ENCODE measurements at places on chromosomes 6 and 20. TPM values are rescaled to one million over a fixed set of nuclear protein-coding genes. Genes with fewer than 3 reads are reported as not detected.

Gene MRAP2
- total RNA-seq = 1.4 TPM

- DNase-seq = no peak
- peak overlapping the region; percentile 67 for H3K4me3 ChIP-seq
- H3K27me3 ChIP-seq = no peaks in the 10 kb centered on the region
Observed at GRCh38 chr6:111750753-111751673, 122.2 kb downstream of the FYN start.

Gene BHLHE23
- not detected for total RNA-seq

DNA sequence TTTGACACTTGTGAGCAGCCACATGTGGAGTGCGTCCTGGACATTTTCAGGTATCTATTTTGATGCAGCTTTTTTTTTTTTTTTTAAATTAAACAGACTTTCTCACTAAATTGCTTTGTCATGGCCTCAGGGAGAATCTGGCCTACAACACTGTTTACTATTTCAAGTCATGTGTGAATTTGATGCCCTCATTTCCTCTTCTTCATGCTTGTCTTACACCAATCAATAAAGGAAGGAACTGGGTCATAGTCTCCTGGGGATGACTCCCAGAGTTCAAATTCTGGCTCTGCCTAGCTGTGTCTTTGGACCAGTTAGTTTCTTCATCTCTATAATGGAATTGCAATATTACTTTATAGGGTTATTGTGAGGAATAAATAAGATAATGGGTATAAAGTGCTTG lies 554.1 kb downstream of the PRKN start:
- no peak for DNase-seq
- peaks cover 11% of the 10 kb centered on the region for H3K4me1 ChIP-seq
- H3K4me3 ChIP-seq = no peak overlapping the region
- H3K36me3 ChIP-seq = no peaks in the 10 kb centered on the region
- H3K27ac ChIP-seq = no peak overlapping the region

Gene BPI
- not detected for total RNA-seq

Gene NRSN1
- total RNA-seq = 0.54 TPM

DNA sequence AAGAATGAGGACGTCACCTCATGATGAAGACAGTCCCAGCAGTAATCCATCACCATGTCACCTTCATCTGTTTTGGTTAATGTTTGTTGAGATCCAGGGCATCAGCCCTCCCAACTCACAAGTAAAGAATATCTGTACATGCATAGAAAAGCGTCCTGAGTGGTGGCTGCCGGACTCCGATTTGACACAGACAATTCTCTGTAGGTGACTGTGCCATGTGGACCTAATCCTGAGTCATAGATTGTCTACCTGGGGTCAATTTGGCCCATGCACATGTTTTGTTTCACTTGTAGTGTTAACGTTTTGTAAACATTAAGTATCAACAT lies 168.4 kb upstream of the UST start:
- H3K27me3 ChIP-seq = no peaks in the 10 kb centered on the region
- DNase-seq = no peak
- H3K36me3 ChIP-seq = peaks cover under 1% of the 10 kb centered on the region
- no peak overlapping the region for H3K4me3 ChIP-seq
- no peak overlapping the region for H3K27ac ChIP-seq

Gene CDH4
- 7.8 TPM for total RNA-seq

DNA sequence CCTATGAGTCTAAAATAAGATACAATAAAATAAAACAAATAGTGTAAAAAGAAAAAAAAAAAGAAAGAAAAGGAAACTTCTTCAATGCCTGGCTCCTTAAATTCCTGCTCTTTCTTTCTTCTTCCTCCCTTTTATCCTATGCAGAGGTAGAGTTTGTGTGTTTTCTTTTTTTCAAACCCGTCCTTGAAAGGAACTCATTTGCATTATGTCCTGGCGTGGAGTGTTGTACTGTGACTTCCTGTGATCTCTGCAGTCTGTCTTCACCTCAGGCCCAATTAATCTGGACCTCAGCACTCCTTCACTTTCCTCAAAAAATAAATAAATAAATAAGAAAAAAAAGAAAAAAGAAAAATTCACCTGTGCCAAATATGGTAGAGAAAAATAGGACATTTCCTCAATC lies 541.9 kb upstream of the SPTLC3 start:
- H3K27me3 ChIP-seq = no peaks in the 10 kb centered on the region
- no peaks in the 10 kb centered on the region for H3K36me3 ChIP-seq
- H3K4me3 ChIP-seq = no peak overlapping the region
- no peak overlapping the region for H3K27ac ChIP-seq
- no peak for DNase-seq

GRCh38 chr20:19784511-19785172 lies 26.6 kb downstream of the RIN2 start:
- H3K4me3 ChIP-seq = peak overlapping the region; percentile 2
- no peaks in the 10 kb centered on the region for H3K27me3 ChIP-seq
- H3K4me1 ChIP-seq = peaks cover 28% of the 10 kb centered on the region
- H3K27ac ChIP-seq = peak overlapping the region; percentile 73

- H3K4me1 ChIP-seq = no peaks in the 10 kb centered on the region
- DNase-seq = no peak
- H3K4me3 ChIP-seq = no peak overlapping the region
- no peak overlapping the region for H3K27ac ChIP-seq
- H3K36me3 ChIP-seq = no peaks in the 10 kb centered on the region
- no peaks in the 10 kb centered on the region for H3K27me3 ChIP-seq
Observed at GRCh38 chr20:5674176-5674660, 76.0 kb upstream of the SHLD1 start.

DNA sequence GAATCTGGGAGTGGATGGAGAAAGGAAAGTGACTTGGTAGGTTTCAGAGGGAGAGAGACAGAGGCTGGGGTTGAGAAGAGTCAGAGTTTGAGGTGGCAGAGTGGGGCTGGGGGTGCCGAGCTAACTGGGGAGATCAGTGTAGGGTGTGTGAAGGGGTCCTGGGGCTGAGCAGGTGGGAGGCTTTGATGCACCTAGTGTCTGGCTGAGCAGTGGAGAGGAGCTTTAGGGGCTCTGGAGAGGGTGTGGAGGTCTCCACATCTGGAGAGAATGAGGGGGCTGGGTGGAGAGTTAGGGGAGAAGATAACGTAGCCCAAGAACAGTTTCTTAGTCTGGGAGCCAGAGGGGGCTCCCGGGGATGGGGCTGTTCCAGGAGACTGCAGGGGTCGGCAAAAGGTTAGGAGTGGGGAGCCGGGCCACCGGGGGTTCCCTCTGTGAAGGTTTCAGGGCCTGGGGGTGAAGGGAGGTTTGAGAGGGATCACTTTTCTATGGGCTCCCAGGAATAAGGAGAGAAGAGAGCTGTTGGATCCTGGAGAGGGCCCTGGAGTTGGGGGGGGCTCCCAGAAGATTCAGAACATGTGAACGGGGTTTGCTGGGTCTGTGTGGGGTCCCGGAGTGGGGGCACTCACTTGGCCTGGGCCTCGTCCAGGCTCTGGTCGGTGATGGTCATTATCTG lies 797 bp downstream of the PBX2 start:
- H3K4me3 ChIP-seq = peak overlapping the region; percentile 92
- peaks cover 11% of the 10 kb centered on the region for H3K36me3 ChIP-seq
- no peaks in the 10 kb centered on the region for H3K27me3 ChIP-seq
- peaks cover 67% of the 10 kb centered on the region for H3K4me1 ChIP-seq

Gene TTLL9
- 2.9 TPM for total RNA-seq

- peaks cover 40% of the 10 kb centered on the region for H3K4me1 ChIP-seq
- no peaks in the 10 kb centered on the region for H3K27me3 ChIP-seq
- H3K27ac ChIP-seq = peak overlapping the region; percentile 8
- H3K36me3 ChIP-seq = no peaks in the 10 kb centered on the region
- no peak overlapping the region for H3K4me3 ChIP-seq
- no peak for DNase-seq
Observed at GRCh38 chr20:2234598-2235191, 61.1 kb upstream of the TGM3 start.

- H3K4me3 ChIP-seq = no peak overlapping the region
- no peaks in the 10 kb centered on the region for H3K36me3 ChIP-seq
- no peak overlapping the region for H3K27ac ChIP-seq
Observed at GRCh38 chr6:84344005-84344404, 116.6 kb upstream of the CEP162 start.

Gene ARMC12
- 2.7 TPM for total RNA-seq
